ENCODE measurements at places on chromosomes 5 and 9.

GRCh38 chr5:133882846-133883245 lies 85.6 kb downstream of the C5orf15 start:
- no peak for DNase-seq

DNA sequence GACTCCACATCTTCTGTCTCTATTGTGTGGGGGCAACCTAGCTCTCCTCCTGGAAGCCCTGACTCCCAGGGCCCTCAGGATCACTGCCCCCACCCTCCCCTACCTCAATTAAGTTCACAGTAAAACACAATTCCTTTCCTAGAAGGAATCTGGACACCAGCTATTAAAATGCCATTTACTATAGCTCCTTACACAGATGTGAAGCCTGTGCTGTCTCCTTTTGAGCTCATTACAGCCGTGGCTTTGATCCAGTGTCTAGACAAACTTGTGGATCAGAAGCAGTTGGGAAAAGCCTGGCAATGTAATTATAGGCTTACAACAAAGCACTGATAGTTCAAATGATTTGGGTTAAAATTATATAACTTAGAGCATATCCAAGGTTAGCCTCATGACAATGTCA lies 107.0 kb upstream of the SMIM23 start:
- no peak for DNase-seq

- DNase-seq = no peak
Observed at GRCh38 chr9:13100914-13101572, 178.4 kb downstream of the MPDZ start.

GRCh38 chr5:56126487-56127179 lies 106.5 kb downstream of the ANKRD55 start:
- no peak for DNase-seq

DNA sequence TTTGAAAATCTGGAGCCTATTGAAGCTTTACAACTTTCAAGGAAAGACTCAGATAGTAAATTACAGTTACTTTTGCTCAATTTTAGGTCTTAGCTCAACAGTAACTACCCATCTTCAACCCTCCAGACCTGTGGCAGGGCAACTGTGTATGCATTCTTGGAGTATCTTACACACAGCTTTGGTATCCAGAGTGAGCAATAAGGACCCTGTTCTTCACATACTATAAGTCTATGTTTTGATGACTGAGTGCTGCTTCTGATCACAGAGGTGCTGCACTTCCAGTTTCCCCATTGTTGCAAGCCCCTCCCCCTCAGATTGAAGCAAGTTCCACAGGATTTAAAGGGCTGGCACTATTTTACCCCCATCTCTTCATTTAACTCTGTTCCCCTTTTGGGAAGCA lies 737.4 kb upstream of the GRAMD2B start:
- no peak for DNase-seq

- DNase-seq = no peak
Observed at GRCh38 chr9:136628268-136628667, 34.4 kb upstream of the EGFL7 start.

- DNase-seq = no peak
Observed at GRCh38 chr5:173399851-173400250, 71.6 kb upstream of the STC2 start.

DNA sequence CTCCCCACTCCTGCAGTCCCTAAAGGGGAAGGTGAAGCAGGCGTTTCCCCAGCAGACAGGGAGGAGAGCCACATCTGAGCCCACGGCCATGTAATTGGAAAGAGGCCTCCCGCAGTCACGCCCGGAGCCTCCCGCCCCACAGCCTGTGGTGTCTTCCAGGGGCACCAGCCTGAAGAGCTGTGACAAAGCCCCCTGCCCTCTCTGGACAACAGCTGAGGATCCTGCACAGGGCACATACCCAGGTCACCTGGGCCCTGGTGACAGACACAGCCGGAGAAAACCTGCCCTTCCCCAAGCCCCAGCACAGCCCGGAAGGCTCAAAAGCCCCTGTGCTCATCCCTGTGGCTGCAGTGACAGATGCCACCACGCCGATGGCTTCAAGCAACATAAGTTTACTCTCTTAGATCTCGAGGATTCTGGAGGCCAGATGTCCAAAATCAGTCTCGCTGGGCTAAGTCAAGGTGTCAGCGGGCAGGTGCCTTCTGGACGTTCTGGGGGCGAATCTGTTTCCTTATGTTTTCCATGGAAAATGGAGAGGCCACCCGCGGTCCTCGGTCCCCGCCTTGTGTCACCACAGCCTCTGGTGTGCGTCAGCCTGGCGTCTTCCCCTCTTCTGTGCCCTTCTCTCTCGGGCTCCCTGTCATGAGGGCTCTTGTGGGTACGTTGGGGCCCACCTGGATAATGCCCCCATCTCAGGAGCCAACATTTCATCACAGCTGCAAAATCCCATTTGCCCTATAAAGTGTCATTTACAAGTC lies 71.5 kb downstream of the PSMB7 start:
- DNase-seq = no peak

DNA sequence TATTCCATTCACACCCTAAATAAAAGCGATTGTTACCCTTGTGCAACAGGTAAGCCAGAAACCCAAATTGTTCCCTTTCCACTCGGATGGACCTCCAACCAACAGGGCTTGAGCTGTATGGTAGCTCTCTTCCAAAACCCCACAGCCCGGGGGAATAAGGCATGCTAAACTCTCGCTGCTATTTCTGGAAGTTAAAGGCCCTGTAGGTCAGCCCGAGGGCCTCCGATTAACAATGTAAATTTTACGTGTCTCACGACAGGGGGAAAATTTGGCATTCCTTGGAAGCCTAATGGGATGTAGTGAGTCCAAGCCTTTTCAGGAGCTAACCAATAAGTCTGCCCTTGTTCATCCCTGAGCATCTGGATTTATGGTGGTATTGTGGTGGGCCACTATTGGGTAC lies 26.0 kb downstream of the CNOT8 start:
- DNase-seq = no peak

DNA sequence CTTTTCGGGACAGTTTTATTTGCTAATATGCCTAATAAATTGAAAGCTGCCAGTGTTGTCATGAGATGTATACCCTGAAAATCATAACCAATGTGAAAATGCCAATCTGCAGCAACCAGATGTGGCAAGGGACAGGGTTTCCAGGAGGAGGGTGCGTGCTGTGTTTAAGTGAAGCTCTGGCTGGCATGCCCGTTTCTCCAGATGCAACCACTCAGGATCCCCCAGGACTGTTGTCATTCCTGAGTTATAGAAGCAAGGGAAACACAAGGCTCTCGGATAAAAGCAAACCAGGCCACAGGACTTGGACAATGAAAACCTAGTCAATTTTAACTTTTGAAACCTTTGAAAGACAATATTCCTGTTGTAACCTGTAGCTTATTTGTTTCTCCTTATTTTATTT lies 360.2 kb downstream of the SLIT3 start:
- no peak for DNase-seq

- DNase-seq = no peak
Observed at GRCh38 chr9:101409079-101409477, 10.4 kb downstream of the ZNF189 start.

DNA sequence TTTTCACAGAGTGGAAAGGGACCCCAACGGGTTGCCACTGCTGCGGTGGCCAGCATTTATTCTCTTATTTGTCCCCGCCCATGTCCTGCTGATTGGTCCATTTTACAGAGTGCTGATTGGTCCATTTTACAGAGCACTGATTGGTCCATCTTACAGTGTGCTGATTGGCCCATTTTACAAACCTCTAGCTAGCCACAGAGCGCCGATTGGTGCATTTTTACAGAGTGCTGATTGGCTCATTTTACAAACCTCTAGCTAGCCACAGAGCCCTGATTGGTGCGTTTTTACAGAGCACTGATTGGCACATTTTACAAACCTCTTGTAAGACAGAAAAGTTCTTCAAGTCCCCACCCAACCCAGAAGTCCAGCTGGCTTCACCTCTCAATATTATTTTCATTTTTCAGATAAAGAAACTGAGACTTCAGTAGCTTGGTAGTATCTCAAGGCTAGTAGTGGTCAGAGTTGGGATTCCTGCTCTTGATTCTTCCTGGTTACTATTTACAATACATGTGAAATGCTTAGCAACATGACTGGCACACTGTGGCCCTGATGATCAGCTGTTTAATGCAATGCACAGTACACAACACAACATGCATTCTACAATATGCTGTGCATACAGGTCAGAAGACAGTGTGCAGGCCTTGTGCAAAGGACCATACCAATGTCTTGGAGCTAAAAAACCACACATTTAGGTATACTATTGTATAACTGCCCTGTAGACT lies 63.6 kb upstream of the BOD1 start:
- DNase-seq = no peak

DNA sequence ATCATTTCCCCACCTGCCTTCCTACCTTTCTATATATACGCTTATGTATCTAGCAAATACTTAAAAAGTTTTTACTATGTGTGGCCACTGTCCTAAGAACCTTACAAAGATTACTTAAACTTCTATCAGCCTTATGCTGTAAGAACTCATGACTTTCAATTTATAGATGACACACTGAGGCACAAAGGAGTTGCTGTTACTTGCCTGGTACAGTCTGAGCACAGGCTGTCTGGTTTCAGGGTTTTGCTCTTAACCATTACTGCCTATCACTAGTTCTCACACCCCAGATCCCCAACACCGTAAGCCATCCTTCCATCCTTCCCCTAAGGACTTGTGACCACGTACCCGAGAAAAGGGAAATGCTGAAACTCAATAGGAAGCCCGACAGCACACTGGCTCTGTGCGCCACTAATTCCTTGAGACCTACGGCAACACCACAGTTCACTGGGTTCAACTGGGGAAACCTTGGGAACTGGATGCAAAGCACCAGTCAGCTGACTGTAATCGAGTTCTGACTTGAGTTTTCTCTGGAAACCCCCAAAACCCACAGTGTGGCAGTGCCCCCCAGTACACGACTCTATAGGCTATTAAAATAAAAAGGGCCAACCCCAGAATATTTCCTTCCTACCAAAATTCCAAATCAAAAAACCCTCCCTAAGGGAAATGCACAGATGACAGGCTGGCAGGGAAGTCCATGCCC lies 56.0 kb downstream of the AUH start:
- no peak for DNase-seq

DNA sequence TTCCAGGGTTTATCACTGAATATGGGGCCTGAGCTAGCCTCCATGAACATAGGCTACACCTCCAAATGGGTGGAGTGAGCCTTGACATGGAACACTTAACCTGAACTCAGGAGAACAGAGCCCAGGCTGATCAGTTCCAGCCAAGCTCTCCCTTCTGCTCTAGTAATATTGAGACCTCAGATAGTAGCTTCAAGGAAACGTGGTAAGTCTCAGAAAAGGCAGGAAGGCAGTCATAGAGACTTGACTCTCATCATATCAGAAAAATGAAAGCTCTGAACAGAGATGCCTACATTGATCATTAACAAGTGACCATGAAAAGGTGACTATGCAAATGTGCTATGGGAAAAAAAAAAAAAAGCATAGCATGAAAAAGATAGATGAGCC lies 40.5 kb upstream of the MYO10 start:
- no peak for DNase-seq

DNA sequence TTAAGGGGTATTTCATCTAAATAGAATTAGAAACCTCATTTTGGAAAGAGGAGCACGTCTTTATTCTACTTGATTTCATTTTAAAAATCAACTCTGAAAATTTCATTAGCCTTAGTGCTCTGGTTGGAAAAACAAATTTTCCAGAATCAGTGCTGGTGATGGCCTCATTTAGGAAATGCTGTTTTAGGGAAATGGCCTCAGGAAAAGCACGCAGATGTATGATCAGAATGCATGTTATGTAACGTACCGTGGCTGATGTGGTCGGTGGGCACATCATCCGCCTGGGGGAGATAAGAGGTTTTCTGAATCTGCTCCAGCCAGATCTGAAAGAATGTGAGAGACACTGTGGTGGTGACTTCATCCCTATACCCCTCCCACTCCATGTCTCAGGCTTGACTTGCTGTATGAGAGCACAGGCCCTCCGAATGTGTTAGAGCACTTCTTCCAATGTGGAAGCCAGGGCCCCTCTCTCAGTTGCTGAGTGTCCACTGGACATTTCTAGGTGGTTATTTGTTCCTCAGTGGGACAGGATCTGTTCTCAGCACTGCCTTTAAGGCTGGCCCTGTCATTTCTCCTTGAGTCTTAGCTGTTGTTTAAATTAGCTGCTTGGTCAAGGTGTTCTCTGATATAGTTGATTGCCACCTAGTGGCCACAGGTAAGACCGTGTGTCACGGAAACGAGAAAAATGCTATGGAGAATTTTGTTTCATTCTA lies 96.5 kb downstream of the ARHGAP26 start:
- DNase-seq = no peak

GRCh38 chr9:120950421-120951388 lies 24.1 kb upstream of the TRAF1 start:
- DNase-seq = no peak

DNA sequence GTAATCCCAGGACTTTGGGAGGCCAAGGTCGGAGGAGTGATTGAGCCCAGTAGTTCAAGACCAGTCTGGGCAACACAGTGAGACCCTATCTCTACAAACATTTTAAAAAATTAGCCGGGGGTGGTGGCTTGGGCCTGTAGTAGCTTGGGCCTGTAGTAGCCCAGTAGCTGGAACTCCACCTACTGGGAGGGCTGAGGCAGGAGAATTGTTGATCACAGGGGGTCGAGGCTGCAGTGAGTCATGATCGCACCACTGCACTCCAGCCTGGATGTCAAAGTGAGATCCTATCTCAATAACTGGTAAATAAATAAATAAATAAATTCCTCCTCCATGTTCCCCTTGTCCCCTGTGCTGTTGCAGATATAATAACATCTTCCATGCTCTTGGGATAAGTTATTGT lies 14.3 kb downstream of the VCAN start:
- no peak for DNase-seq

- DNase-seq = no peak
Observed at GRCh38 chr5:41234475-41234874, 21.1 kb upstream of the C6 start.

GRCh38 chr5:136311999-136312398 lies 53.3 kb downstream of the TRPC7 start:
- DNase-seq = no peak

GRCh38 chr5:169581580-169582227 lies 1.9 kb upstream of the SPDL1 start:
- DNase-seq = peak; percentile 46

- DNase-seq = no peak
Observed at GRCh38 chr5:73722231-73722630, 96.2 kb downstream of the ARHGEF28 start.

DNA sequence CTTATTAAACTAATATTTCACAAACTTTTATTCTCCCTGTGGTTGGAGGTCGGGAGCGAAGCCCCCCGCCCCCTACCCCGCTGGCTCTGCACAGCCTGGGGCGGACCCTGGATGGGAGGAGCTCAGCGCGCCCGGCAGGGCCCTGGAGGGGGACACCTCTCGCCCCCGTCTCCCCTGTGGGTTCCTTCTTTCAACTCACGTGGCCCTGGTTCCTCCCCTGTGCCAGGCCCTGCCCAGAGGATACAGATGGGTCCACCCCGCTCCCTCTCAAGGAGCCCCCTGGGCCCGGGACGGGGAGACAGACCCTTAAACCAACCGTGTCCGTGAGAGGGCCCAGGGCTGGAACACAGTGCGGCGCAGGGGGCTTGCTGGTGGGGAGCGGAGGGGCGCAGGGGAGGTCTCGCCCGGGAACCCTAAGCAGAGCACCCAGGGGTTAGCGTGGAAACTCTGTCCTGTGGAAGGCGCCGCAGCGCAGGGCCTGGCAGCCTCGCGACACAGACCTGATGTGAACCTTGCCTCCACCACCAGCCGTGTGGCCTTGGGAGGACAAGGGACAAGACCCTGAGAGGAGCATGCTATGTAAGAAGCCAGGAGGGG lies 103.7 kb upstream of the MVB12B start:
- no peak for DNase-seq

GRCh38 chr9:71270554-71270953 lies 149.1 kb upstream of the TRPM3 start:
- DNase-seq = no peak

Measured in stimulated activated CD8-positive, alpha-beta memory T cell treated with anti-CD3 and anti-CD28 coated beads, Interleukin-4, amount 100 ng/mL, for 24 hours (primary cell).